ENCODE measurements at places on chromosomes 1 and 21.

- DNase-seq: no peak
Observed at GRCh38 chr1:192170196-192170984, 12.1 kb downstream of the RGS18 start.

DNA sequence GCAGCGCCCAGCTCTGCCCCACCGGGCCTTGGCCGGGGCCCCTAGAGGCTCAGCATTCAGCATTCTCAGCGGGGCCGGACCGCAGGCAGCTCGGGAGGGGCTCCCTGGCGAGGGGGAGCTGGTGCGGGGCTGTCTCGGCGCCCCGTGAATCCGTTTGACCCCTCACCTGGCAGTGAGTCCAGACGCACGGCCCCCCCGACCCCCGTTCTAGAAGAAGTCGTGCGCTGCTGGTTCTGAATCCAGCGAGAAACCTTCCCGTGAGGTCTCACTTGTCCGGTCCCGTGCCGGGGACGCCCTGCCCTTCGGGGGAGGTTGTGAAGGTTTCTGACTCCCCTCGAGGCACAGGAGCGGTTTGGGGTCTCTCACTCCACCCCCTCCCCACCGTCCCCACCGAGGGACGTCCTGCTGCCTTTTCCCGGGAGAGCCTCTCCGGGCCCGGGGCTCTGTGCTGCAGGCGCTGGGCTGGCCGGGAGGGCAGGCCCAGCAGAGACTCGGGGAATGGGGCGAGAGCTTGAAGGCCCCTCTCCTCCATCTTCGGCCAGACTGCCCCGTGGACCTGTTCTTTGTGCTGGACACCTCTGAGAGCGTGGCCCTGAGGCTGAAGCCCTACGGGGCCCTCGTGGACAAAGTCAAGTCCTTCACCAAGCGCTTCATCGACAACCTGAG, 655 bp downstream of the COL6A1 start:
- no peak for DNase-seq

DNA sequence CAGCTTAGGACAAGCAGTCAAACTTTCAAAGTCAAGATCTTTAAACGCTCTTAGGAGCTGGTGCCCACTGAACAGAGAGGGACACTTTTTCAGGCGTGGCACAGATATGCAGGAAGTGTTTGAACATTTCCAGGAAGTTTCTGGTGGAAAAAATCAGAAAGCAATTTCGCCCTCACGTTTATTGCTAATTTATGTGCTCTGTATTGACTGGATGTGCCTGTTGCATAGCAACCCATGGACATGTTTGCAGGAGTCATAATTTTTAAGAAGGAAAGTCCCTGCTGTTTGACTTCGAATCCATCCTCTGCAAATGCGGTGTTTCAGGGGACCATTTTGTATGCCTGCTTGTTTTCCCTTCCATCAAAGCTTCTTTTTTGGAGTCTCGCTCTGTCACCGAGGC, 239.9 kb upstream of the IRF2BP2 start:
- no peak for DNase-seq

- no peak for DNase-seq
Observed at GRCh38 chr1:53606197-53606596, 132.8 kb downstream of the GLIS1 start.

GRCh38 chr21:45607909-45608295, 35.6 kb upstream of the PCBP3 start:
- peak; percentile 22 for DNase-seq

GRCh38 chr1:214901718-214902117, 180.8 kb upstream of the KCNK2 start:
- no peak for DNase-seq

- no peak for DNase-seq
Observed at GRCh38 chr1:151516031-151516511, 4.9 kb downstream of the CGN start.

DNA sequence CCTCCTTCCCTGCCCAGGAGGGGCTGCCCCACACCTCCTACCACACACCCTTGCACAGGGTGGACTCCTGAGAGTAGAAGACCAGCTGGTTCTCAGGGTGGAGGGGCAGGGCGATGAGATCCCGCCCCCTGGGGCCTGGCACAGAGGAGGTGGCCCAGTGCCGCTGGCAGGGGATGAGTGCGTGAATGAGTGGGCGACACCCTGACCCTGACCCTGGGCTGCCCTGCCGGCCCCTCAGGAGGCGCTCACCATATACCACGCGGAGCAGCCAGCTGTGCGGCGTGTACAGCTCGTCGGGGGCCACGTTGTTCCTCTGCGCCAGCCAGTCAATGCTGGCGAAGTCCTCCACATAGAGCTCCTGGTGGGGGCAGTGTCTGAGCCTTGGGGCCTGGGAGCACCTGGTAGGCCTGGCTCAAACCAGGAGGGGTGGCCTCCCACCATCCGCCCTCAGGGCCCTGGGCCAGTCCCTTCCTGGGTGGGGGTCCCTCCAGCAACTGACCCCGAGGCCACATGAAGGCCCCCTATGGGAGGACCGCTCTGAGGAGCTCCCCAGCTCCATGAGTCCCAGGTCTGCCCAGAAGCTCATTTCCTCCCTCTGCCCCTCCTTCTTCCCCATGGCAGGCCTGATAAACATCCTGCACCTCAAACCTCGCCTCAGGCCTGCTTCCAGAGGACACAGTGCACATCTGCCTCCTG, 13.0 kb downstream of the LSS start:
- DNase-seq: no peak

GRCh38 chr1:62401034-62401760, 35.7 kb upstream of the USP1 start:
- DNase-seq: peak; percentile 20

GRCh38 chr1:82160903-82161302, 360.2 kb downstream of the ADGRL2 start:
- DNase-seq: peak; percentile 90

DNA sequence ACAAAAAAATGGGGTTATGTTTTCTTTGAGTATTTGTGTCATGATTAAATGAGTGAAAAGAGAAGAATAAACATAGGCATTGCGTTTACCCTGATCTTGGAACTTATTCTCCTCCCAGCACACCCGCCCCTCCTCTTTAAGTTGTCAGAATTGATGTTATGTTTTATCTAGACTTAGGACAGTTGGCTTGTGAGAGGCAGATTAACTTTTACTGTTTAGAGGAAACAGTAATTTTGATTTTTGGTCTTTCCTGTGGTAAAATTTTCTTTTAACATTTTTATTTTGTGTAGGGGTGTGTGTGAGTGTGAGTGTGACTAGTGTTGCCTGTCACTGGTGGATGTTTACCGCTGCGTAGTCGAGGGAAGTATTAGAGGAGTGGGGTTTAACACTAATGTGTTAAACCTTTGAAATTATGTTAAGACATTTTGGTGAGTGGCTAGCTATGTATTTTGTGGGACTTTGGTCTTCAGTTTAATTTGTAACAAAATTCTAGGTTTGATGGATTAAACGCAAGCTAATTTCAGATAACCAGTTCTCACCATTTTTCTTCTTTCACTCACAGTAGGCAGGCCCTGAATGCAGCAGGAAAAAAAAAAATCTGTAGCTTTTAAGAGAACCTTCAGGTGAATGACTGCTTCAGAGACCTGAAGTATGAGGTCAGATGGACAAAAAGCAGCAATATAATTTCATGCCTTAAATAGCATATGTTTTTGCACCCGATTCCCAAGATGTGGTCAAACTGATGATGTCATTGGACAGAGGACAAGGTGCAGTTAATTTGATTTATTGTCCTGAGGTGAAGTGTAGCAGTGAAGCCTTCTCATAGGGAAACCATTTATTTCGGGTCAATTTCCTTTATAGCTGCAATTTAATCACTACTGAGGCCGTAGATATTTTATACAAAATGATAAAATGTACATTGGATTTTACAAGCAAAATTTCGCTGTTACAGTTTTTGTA, 2.7 kb downstream of the POU2F1 start:
- DNase-seq: no peak

- peak; percentile 87 for DNase-seq
Observed at GRCh38 chr1:153796786-153797659, 21.8 kb downstream of the SLC27A3 start.

GRCh38 chr1:155858800-155859233, 550 bp upstream of the SYT11 start:
- DNase-seq: no peak

GRCh38 chr1:2216767-2217058, 11.4 kb upstream of the SKI start:
- no peak for DNase-seq

- DNase-seq: no peak
Observed at GRCh38 chr1:237684236-237684635, 206.5 kb downstream of the ZP4 start.

- DNase-seq: peak; percentile 85
Observed at GRCh38 chr1:164515711-164516331, 43.2 kb upstream of the PBX1 start.

DNA sequence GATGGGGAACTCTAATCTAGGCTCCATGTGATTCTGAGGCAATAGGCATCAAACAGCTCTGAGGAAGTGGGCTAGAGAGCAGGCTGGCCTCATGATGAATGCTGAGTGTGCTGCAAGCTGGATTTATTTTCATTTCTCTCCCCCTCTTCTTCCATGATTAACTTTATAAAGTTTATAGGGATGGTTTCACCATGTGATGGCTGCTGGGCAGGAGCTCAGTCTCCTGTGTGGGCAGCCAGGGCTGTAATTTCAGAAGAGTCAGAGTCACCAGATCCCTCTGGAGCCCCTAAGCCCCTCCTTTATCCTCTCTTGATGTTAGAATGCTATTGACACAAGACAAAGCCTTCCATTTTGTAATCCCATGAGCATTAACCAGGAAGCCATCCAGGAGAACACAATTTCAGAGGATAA, 143.6 kb downstream of the CNIH3 start:
- DNase-seq: no peak

GRCh38 chr21:41834252-41834925, 44.8 kb downstream of the PRDM15 start:
- no peak for DNase-seq

GRCh38 chr1:12113433-12114339, 50.6 kb downstream of the TNFRSF8 start:
- DNase-seq: no peak

DNA sequence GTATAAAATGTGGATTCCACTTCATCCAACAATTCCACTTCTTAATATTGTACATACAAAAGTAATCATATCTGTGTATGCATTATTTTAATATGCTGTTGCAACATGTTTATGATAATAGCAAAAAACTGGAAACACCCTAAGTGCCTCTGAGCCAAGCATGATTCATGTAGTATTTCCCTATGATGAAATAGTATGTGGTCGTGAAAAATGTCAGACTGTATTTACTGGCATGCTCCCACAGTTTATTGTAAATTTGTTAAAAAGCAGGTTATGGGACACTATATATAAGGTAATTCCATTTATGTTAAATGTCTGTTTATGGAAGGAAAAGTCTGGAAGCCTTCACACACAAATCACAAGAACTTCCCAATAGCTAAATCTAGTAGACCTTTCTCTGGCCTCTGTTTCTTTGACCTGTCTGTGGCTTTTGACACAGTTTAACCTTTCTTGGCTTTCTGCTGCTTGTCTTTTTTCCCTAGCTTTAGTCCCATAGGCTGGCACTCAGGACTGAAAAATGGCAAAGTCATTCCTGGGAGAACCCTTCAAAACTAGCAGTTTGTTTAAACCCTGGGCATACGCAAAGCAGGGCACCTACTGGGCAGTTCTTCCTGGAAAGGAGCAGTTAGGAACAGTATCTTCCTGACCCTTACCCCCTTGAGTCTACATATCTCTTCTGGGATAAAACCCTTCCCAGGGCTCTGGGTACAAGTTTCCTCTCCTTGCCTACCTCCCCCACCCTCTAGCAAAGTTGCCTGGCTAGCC, 65.4 kb upstream of the ARTN start:
- DNase-seq: no peak

- DNase-seq: no peak
Observed at GRCh38 chr1:10917513-10918454, 94.7 kb upstream of the TARDBP start.

DNA sequence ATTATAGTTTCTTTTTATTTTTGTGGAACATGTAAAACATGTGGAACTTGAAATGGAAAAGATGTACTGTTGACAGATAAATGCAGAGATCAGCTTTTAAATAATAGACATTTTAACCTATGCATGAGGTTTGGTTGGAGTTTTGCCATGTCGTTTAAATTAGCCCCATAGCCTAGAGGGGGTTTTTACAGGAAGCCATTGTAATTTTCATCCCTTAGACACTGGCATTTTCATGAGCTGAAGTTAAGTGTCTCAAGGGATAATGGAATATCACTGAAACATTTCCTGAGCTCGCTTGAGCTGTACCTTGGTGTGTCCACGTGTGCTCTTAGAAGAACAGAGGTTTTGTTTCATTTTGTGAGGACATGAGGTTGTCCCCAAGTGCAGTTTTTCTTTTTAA, 54.2 kb downstream of the HMCN1 start:
- no peak for DNase-seq

GRCh38 chr1:209989525-209989924, 51.5 kb downstream of the SYT14 start:
- peak; percentile 12 for DNase-seq

GRCh38 chr1:204871405-204872037, 859 bp downstream of the NFASC start:
- no peak for DNase-seq

GRCh38 chr1:157984469-157984868, 9.0 kb upstream of the KIRREL1 start:
- DNase-seq: no peak

DNA sequence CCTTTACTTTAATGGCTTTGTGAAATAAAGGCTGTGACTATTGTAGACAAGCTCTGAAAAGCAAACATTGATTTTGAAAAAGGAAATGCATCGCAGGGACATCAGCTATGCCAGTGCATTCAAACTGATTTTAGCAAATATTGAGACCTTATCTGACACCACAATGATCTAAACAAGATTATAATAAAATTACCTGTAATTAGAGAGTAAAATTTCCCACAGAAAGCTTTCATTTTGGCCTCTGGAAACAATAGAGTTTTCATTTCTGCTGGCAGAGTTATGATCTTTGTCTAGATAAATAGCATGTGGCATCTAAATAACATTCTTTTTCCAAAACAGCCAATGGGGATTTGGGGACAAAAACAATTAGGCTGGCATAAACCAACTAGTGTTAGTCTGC, 650.4 kb upstream of the PRMT6 start:
- no peak for DNase-seq

DNA sequence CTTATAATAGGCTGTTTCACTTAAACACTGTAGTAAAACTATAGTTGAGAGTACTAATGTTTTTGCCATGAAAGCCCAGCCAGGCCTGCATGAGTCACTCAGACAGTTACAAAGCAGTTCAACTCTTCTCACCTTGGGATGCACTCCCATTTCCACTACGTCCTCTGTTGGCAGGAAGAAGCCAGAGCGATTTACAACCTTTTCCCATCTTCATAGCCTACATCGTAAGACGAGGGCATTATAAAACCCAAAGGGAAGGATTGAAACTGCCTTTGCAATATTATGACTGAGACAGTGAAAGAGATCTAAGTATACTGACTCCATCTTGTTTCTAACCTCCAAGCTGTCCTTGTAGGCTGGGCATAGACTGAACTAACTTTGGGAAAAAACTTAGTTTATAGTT, 71.8 kb upstream of the CSF1 start:
- DNase-seq: no peak

- peak; percentile 64 for DNase-seq
Observed at GRCh38 chr1:21622466-21623315, 46.5 kb downstream of the RAP1GAP start.

GRCh38 chr1:209600541-209600940, 17.0 kb downstream of the CAMK1G start:
- no peak for DNase-seq
